Testis (tissue), 5 donors: ENCODE measurements at places on chromosomes 11 and 22. TPM values are rescaled to one million over a fixed set of nuclear protein-coding genes. Genes with fewer than 3 reads are reported as not detected.

VWCE gene
- total RNA-seq, result 11.1 TPM

RGL4 gene
- total RNA-seq, result 5.3 TPM

OR56A1 gene
- total RNA-seq, result 0.06 TPM

DNA sequence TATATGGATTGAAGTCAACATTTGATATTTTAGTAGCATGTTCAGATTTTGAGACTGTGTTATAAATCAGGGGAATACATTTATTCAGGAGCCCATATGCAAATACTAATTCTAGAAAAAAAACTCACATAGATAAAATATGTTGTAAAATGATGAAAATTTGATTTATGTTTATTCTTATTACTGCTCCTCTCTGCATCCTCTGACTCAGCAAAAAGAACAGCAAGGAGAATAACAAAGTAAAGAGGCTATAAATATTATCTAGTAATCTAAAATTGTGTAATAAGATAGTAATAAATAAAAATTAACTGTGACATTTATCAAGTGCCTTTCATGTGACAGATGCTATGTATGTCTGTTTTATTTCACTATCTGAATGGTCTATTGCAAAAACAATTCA lies 507.2 kb upstream of the ANO3 start:
- DNase-seq, result no peak

- peak; percentile 84 for DNase-seq
Measured at GRCh38 chr11:3840870-3841425, at the start of gene RHOG. Gene RHOG (minus strand): TSS chr11:3840959. CDS start chr11:3828138, 12,821 bp downstream.

GRCh38 chr11:10329935-10330334 lies 25.1 kb downstream of the ADM start:
- no peak for DNase-seq

GRCh38 chr22:33971561-33971961 lies 51.3 kb upstream of the LARGE1 start:
- no peak for DNase-seq

DNA sequence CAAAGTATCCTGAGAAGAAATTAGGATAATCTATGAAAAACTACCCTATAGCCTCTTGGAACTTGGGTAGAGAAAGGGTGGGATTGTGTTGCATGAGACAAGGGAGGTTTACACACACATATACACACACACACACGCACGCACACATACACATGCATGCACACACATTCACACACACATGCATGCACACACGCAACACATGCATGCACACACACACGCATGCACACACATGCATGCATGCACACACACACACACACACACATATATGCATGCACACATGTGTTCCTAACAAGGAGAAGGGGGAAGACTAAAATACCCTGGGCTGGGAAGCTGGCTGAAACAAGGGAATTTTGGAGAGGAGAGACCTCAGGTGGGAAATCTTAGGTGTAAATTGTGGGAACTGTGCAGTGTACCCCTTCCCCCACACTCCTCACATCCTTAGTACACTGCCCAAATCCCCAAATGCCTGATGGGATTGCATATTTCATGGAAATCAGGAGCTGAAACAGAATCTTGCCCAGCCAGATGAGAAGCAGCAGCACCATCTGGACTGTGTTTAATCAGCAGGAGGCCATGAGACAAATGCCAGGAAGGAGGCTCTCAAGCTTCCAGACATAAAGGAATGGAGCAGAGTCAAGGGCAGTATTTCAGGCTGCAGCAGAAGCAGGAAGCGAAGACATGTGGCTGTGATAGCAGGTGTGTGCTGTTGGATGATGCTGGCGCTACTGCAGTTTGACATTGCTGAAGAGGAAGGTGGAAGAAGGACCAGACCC lies 14.6 kb upstream of the POLD3 start:
- DNase-seq, result no peak

- DNase-seq, result no peak
Measured at GRCh38 chr22:26702906-26703830, 45.8 kb downstream of the MIAT start.

DNA sequence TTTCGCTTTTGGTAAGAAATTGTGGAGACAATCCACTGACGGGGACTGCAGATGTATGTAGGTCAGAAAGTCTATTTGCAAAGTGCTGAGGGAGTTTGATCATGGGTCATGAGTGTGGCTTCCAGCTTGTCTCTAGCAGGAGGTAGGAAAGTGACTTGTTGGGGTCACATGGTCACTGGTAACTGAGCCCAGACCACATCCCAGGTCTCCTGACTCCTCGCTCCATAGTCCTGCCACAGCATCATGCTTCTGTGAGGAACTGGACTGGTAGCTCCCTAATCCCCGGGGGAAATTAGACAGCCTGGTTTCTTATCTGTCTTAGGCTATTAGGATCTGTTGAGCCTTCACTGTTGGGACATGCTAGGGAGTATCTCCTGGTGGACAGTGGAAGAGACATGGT lies 142.1 kb downstream of the MYO18B start:
- DNase-seq, result no peak

GRCh38 chr22:26766510-26767350 lies 109.3 kb downstream of the MIAT start:
- DNase-seq, result peak; percentile 49
